ENCODE measurements at places on chromosomes 5 and 9.

DNA sequence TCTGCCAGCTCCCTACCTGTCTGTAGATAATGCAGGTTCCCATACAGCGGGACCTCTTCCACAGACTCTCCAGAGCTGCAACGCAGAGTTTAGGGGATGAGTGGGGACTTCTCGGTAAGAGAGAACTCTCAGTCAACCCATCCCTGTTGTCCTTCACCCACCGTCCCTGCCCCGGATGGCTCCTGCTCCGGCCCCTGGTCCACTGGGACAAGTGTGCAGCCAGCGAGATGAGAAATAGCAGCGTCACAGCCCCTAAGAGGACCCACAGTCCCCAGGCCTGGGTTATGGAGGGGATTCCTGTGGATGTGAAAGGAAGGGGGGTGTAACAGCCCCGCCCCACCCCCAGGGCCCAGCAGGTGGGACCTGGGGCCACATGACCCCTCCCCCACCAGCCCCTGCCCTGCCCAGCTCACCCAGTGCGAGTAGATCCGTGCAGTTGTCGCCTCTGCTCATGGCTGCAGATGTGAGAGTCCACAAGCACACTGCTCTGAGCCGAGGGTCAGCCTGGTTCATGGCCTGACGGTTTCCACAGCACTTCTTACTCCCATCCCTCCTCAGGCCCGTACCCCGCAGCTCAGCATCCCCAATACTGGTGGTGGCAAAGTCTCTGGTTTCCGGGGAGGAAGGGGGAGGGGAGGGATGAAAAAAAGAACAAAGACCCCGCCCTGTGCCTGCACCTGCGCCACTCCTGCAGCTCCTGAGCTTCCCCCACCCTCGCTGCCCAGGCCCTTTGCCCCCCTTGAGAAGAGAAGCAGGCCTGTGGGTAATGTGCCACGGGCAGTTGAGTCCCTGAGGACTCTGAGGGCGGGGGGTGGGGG lies at the start of gene SIT1:
Gene SIT1, minus strand, starts transcription at position 591 of the 818 bp plus-strand sequence. Its CDS starts 78 bp downstream, at position 513.
- DNase-seq = peak; percentile 35

- no peak for DNase-seq
Measured at GRCh38 chr9:134651226-134651905, 9.8 kb downstream of the COL5A1 start.

GRCh38 chr9:130694205-130694604 lies 625 bp downstream of the EXOSC2 start:
- no peak for DNase-seq

- DNase-seq = no peak
Measured at GRCh38 chr5:37918424-37918823, 78.6 kb upstream of the GDNF start.

DNA sequence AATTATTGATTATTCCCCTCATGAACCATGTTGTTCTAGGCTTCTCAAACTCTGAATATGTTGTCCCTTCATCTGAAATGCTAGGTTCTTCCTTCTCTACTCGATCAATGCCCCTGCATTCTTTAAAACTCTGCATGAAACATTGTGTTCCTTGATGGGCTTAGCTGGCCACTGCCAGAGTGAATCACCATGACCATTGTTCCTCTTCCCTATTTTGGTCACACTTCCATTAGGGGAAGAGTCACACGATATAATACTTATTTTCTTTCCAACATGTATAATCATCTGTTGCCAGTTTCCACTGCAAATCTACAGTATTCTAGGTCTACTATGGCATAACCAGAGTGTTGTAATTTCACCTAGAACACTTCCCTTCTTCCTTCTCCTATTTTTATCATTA lies 247.9 kb downstream of the TRPM3 start:
- DNase-seq = no peak

Measured in stimulated activated CD4-positive, alpha-beta T cell treated with anti-CD3 and anti-CD28 coated beads, Interleukin-15, amount 100 ng/mL, for 48 hours (primary cell).